Activated B cell treated with CpG ODN at 0.5 μM for 24 hours (primary cell): ENCODE measurements at places on chromosomes 7 and 10. TPM values are rescaled to one million over a fixed set of nuclear protein-coding genes. Genes with fewer than 3 reads are reported as not detected.

The ACTR3C gene
- 10.1 and 14.3 TPM in 2 replicates for total RNA-seq

- no peaks in the 10 kb centered on the region for H3K36me3 ChIP-seq
- H3K4me3 ChIP-seq: peak overlapping the region; percentile 84
- peak overlapping the region; percentile 41 for H3K27ac ChIP-seq
These were observed 811 bp downstream of the GPC2 start for GRCh38 chr7:100176096-100177044.

GRCh38 chr10:114590993-114591392 lies 67.1 kb downstream of the ABLIM1 start:
- no peak overlapping the region for H3K27ac ChIP-seq
- H3K36me3 ChIP-seq: no peaks in the 10 kb centered on the region
- H3K27me3 ChIP-seq: peaks cover 8% of the 10 kb centered on the region
- no peak for DNase-seq

DNA sequence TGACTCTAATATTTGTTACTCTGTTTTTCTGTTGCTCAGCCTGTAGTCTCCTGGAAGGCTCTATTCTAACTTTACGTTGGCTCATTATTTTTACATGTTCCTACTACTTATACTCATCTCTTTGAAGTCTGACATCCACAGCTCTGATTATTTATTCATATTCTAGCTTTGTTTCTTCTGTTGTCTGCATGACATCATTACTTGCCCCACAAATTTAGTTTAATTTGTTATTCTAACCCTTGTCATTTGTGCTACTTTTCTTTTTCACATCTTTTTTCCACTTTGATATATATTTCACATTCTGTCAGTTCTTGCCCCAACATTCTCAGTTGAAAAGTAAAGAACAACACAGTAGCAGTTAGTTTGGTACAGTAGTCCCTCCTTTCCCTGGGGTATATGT lies 51.1 kb downstream of the KMT2E start:
- H3K4me1 ChIP-seq: peaks cover 9% of the 10 kb centered on the region
- peak overlapping the region; percentile 54 for H3K27ac ChIP-seq
- H3K4me3 ChIP-seq: no peak overlapping the region
- H3K27me3 ChIP-seq: no peaks in the 10 kb centered on the region
- no peak for DNase-seq

DNA sequence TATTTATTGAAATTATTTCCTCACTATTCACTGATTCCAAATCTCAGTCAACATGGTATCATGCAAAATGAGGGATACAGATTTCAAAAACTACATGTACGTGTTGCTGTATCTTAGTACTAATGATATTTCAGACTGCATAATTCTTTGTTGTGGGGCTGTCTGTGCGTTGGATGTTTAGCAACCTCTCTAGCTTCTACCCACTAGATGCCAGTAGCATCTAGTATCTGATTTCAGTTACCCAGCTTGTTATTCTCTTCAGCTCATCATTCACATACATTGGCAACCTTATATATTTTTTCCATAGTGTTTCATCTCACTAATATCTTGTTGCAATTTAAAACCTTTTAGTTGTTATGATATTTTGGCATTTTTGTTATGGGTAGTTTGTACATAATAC lies 22.5 kb upstream of the WASL start:
- peaks cover 23% of the 10 kb centered on the region for H3K27me3 ChIP-seq
- H3K4me1 ChIP-seq: peaks cover 3% of the 10 kb centered on the region
- no peak overlapping the region for H3K4me3 ChIP-seq
- H3K27ac ChIP-seq: no peak overlapping the region
- no peak for DNase-seq
- H3K36me3 ChIP-seq: no peaks in the 10 kb centered on the region

DNA sequence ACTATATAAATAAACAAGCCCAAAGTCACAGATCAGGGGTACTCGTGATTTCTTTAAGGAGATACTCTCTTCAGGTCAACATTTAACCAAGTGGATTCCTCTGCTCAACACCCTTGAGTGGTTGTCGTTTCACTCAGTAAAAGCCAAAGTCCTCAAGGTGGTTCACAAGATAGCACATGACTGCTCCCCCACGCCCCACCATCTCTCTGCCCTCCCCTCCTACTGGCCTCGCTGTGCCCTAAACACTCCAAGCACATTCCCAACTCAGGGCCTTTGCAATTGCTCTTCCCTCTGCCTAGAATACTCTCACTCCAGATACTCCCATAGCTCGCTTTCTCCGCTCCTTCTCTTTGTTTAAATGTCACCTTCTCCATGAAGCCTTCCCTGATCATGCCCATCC lies 72.1 kb upstream of the FHIP2A start:
- peaks cover 17% of the 10 kb centered on the region for H3K27me3 ChIP-seq
- DNase-seq: no peak
- no peaks in the 10 kb centered on the region for H3K36me3 ChIP-seq
- H3K4me3 ChIP-seq: no peak overlapping the region
- no peaks in the 10 kb centered on the region for H3K4me1 ChIP-seq
